ENCODE measurements at places on chromosomes 3 and 15. TPM values are rescaled to one million over a fixed set of nuclear protein-coding genes. Genes with fewer than 3 reads are reported as not detected.
A peak's percentile ranks its signal among the peaks of the same experiment; 100 is the strongest.

The ACTC1 gene
- total RNA-seq, result 0.29 TPM

The CD80 gene
- total RNA-seq, result not detected

The NOX5 gene
- total RNA-seq, result not detected

The BFSP2 gene
- total RNA-seq, result not detected

- DNase-seq, result no peak
Observed at GRCh38 chr15:47506329-47507100, 210.8 kb upstream of the SEMA6D start.

GRCh38 chr3:172177803-172178316, 138.5 kb downstream of the FNDC3B start:
- no peak for DNase-seq

GRCh38 chr3:85846940-85847339, 888.2 kb downstream of the CADM2 start:
- no peak for DNase-seq

GRCh38 chr3:116083683-116084082, 361.6 kb downstream of the LSAMP start:
- DNase-seq, result peak; percentile 65

DNA sequence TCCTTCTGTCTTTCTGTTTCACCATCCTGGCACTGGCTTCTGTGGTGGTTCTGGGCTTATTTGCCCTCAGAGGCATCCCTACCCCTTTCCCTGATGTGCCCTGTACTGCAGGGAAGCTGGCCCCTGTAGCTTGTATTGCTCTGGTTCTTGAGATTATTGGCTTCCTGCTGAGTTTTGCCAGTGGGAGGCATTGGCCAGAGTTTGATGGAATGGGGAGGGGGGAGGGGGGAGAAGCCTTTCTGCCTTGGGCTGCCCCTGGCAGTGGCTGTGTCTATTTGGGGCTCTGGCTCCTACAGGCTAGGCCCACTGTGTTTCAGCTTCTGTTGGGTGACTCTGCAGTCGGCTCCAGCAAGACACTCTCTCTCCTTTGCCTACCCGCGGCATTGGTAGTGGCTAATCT, 41.6 kb upstream of the SEMA6D start:
- DNase-seq, result no peak

- no peak for DNase-seq
Observed at GRCh38 chr15:89495638-89496145, 691 bp downstream of the RHCG start.

DNA sequence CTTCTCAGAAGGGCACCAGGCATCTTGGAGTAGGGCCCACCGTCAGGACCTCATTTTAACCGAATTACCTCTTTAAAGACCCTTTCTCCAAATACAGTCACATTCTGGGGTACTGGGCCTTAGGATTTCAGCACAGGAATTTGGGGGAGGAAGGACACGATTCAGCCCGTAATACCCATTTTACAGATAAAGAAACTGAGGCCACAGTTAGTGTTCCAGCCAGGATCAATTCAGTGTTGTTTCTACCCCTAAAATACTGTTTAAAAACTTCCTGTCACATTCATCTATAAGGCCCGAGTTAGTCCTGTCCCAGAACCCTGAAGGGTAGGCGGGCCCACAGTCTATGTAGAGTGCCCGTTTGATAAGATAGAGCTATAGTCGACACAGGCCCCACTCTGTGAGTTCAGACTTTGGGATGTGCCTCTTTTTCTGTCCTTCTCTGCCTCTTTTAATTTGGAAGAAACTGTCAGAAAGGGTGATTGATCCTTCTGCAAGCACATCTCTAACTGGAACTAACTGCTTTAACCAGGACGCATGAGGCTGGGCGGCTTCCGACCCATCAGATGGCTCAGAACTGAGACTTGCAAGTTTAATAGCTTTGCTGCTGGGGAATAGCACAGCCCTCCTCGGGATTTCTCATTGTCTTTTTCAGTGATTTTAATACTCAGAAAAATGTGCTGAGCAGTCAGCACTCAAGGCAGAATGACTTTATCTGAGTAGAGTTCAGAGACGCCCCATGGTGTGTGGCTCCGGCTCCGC, 19.5 kb downstream of the BFSP2 start:
- DNase-seq, result no peak

DNA sequence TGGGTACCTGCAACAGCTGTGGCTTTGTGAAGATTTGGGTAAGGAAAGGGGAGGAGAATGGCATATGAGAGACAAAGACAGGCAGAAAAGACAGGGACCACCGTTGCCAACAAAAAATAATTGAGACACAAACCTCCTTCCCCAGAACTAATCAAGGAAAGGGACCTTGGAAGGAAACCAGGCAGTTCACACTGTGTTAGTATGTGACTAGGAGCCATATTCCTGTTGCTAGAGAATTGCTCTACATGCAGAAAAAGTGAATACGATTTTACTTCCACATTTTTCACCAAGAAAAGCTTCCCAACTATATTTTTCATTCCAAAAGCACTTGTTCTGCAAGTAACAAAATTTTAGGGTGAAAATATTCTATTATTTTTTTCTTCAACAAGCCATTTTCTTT, 393.7 kb upstream of the ADAMTS9 start:
- DNase-seq, result no peak

DNA sequence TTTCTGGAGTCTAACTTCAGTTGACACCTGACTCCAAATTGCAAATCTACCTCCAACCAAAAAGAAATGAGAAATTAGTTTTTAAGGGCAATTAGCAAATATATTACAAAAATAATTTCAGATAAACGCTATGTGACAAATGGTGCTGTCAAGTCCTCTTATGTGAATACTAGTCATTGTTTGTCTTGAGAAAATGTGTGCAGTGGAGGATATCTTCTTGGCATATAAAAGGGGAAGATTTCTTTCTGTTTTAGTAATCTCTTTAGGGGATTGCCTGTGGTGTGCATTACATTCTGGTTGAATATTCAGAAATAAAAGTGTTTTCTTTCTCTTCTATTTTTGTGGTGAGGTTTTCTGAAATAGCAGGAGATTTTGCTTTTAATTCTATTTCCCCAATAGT, 3.0 kb upstream of the GCSAM start:
- DNase-seq, result no peak

GRCh38 chr15:66912001-66912400, 153.4 kb upstream of the SMAD3 start:
- no peak for DNase-seq

- DNase-seq, result no peak
Observed at GRCh38 chr3:153171918-153172317, 9.9 kb downstream of the RAP2B start.

DNA sequence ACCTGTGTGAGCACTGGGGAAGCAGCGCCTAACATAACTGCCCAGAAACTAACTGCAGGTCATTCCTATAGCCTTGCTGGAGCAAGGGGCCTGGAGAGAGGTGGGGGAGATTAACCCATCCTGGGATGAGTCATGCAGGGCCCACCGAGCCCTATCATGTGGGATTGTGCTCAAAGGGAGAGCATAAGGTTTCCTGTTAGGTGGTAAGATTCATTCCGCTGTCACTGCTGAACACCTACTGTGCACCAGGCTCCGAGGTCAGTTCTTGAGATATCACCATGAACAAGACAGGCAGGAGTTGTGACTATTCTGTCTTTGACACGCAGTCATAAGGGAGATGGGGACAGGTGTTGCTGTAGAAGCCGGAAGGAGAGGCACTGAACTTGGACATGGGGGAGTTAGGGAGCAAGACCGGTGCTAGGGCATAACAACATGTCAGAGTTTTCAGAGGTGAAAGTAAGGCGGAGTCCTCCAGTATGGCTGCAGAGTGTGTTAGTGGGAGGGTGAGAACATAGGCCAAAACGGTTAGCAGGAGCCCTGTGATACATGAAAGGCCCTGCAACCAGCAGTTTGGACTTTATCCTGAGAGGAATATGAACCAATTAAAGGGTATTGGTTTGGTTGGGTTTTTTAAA, 2.4 kb downstream of the SLC25A38 start:
- DNase-seq, result no peak

- no peak for DNase-seq
Observed at GRCh38 chr3:108437439-108437838, 73.0 kb downstream of the MYH15 start.

- peak; percentile 44 for DNase-seq
Observed at GRCh38 chr3:37210230-37210629, 35.8 kb upstream of the LRRFIP2 start.

DNA sequence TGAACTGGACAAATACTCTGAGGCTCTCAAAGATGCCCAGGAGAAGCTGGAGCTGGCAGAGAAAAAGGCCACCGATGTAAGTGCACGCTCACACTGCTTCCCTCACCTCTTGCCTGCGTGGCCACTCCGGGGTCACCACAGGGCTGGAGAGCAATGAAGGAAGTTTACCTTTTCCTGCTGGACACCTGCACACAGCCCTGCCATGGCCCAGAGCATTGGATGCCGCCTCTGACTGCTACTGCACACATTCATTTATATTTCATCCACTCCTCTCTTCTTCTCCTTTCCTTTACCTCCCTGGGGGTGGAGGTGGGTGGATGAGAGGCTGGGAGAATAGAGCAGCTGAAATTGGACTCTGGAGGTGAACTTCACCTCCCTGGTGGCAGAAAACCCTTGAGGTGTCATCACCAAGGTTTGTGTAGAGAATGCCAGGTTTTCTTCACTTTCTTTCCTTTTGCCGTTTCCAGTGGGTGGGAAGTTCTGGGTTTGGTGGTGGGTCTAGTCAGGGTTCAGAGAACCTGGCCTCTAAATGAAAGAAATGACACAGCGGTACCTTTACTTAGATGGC, 1.6 kb downstream of the TPM1 start:
- DNase-seq, result no peak

DNA sequence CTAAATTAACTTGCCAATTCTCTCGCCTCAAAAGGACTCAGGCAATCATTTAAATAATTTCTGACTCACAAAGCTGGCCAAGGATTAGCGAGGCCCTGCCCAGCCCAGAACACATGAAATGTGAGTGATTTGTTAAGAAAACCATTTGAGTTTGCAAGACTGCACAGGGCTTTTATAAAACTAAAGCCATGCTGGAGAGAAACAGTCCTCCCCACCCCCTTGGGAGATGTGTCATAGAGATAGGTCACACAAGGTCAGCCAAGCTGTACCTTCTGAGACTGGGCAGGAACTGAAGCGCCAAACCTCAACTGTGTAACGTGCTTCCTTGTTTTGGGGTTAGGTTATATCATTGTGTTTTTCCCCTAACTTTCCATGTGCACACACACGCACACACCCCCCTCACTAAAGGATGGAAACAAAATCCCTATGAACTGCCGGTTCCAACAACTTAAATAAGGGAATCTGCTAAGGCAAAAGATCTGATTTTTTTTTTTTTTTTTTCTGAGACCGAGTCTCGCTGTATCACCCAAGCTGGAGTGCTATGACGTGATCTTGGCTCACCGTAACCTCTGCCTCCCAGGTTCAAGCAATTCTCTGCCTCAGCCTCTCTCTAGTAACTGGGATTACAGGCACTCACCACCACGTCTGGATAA, 8.1 kb downstream of the SPATA12 start:
- DNase-seq, result peak; percentile 87

- no peak for DNase-seq
Observed at GRCh38 chr3:89867286-89867685, 759.9 kb downstream of the EPHA3 start.

DNA sequence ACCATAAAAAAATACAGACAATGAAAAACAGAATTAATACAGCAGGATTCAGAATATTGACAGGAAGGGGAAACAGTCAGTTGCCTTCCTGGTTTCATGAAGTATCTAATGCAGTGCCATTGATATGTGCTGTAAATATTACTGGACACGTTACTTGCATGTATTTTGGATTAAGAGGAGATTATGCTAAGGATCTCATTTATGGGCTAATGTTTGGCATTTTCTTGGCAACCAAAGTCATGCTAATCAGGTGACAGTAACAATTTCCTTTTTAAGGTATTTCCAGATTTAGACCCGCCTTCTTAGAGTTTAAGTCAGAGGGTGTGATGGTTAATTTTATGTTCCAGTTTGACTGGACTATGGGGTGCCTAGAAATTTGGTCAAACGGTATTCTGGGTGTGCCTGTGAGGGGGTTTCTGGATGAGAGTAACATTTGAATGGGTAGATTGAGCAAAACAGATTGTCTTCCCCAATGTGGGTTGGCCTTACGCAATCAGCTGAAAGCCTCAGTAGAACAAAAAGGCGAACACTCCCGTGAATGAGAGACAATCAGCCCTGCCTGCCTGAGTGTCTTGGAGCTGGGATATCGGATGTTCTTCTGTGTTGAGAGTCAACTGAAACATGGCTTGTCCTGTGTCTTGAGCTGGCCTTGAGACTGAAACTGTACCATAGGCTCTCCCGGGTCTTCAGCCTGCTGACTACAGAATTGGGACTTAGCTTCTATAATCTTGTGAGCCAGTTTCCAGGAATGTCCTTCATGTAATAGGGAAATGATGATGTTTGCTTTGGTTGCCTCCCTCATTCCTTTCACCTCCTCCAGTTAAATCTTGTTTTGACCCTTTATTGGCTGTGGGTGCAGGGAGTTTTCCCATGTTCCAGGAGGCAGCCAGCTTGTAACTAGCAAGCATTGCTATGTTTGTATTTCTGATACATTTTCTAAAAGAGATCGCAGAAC, 10.5 kb downstream of the SQOR start:
- no peak for DNase-seq

DNA sequence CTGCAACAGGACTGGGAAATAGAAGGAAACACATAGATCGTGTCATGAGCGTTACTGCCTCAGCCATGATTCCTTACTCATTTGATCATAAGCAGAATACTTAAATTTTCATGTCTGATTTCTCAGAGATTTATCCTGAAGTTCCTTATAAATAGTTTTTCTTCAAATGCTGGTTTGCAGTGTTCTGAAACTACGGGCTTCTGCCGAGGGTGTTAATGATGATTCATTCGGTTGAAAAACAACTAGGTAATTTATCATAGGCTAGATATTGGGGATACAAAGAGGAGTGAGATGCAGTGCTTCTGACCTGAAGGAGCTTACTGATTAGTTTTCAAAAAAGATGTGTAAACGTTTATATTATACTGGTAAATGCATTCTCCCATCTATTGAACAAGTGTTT, 428.9 kb downstream of the NLGN1 start:
- no peak for DNase-seq

DNA sequence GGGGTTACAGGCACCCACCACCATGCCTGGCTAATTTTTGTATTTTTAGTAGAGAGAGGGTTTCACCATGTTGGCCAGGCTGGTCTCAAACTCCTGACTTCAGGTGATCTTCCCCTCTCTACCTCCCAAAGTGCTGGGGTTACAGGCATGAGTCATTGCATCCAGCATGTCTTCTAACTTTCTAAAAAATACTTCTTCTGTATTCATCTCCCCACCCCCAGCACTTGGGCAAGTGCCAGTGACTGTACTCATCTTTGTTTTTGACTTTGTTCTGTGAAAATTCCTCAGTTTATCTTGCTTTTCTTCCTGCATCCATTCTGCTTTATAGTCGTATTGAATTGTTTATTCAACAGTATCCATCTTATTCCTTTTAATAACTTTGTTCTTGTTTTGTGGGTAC, 47.6 kb downstream of the ARIH1 start:
- DNase-seq, result peak; percentile 2

DNA sequence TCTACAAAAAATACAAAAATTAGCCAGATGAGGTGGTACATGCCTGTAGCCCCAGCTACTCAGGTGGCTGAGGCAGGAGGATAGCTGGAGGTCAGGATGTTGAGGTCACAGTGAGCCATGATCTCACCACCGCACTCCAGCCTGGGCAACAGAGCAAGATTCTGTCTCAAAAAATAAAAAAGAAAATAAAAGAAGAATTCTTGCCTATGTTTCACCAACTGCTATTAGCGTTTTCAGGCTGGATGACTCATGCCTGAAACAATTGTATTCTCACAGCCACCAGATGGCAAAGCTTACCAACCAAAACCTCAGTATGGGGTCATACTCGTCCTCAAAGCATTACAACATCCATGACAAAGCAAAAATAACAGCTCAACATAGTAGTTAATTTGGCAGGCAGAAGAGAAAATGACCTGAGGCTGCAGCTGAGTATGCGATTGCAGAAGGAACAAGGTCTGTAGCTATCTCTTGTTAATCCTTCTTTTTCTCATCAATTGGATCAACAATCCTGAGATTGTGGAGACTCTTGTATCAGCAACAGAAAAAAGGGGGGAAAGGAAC, 52.2 kb downstream of the TP53BP1 start:
- DNase-seq, result peak; percentile 95
